ENCODE measurements at places on chromosomes 12 and 14.

DNA sequence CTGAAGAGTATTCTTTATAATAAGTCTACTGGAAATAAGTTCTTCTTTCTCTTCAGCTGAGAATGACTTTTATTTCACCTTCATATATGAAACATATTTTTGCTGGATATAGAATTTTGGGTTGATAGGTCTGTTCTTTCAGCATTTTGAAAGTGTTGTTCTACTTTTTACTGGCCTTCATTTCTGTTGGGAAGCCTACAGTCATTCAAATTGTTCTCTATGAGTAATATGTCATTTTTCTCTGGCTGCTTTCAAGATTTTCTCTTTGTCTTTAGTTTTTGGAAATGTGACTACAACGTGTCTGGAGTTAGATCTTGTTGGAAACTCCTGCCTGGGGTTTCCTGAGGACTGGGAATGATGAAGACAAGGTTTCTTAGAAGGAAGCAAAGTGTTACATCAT, 10.0 kb downstream of the FGFR1OP2 start:
- DNase-seq = no peak

DNA sequence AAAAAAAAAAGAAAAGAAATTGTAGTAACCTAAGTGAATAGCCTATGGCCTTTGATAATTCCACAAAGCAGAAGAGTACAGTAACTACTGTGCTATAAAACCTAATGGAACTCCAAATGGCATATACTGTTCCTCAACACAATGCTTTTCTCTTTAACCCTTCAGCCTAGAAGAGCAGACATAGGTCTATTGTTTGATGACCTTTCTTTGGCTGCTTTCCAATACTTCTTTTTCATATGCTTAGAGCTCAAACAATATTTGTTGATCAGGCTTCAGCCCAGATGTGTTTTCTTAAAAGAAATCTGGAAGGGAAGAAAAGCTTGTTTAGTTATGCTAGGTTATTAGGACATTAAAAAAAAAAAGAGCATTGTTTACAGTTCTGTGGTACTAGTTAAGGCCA, 116.4 kb downstream of the NTN4 start:
- no peak for DNase-seq

DNA sequence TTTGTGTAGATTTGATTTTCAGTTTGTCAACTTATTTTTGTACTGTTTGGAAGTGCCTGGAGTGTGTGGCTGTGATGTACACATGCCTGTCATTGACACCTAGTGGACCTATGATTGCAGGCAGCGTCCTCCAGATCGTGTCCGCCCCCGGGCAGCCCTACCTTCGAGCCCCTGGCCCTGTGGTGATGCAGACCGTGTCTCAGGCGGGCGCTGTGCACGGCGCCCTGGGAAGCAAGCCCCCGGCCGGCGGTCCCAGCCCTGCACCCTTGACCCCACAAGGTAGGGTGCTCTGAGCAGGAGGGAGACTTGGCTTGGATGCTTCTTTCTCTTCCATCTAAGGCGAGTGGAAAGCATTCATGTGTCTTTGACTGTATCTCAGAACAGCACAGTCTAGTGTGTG, 75.8 kb downstream of the EP400 start:
- no peak for DNase-seq

DNA sequence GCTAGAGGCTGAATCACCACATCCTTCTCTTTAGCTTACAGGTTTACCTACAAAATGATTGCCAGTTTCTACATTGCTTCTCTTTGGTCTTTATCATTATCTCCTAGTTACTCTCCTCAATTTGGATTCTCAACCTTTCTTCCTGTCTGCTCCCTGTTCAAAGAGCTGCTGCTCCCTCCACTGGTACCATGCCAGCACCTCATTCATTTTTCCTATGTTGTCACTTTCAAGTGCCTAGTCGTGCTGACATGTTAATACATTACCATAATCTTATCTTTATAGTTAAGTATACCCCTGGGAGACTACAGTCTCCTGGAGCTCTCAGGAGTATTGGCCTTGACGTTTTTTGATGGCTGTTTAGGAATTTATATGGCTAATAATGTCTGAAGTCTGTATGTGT, 14.2 kb downstream of the FRS2 start:
- DNase-seq = no peak

DNA sequence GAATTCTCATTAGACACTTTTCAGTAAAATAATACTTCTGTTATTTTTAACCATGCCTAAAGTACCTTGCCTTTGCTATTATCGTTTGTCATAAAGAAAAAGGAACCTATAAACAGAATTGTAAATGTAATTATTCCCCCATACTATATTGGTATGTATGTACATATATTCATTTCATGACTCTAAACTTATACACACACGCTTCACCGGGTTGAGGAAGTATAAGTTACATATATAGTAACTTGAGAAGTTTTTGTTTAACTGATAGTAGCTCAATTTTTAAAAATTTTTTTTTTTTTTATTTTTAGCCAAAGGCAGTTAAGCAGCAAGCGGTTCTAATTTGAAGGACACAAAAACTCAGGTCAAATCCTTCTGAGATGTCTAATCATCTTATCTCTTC, 107.6 kb downstream of the PLEKHG7 start:
- DNase-seq = no peak

- DNase-seq = no peak
These were observed 22.8 kb downstream of the ATF1 start for GRCh38 chr12:50786498-50787231.

- no peak for DNase-seq
These were observed 10.9 kb downstream of the CCDC85C start for GRCh38 chr14:99592933-99593753.

Data from activated CD4-positive, alpha-beta T cell treated with anti-CD3 and anti-CD28 coated beads, Interleukin-2, amount 50 U/mL, for 48 hours (primary cell).